ENCODE measurements at places on chromosomes 3 and 15. TPM values are rescaled to one million over a fixed set of nuclear protein-coding genes. Genes with fewer than 3 reads are reported as not detected.

ZNF80 gene
- not detected for total RNA-seq

BTLA gene
- not detected for total RNA-seq

RTP4 gene
- total RNA-seq: 0.18 TPM

PATL2 gene
- 0.09 TPM for total RNA-seq

A4GNT gene
- total RNA-seq: not detected

WDR49 gene
- total RNA-seq: 0.27 TPM

RETNLB gene
- not detected for total RNA-seq

ALG1L2 gene
- total RNA-seq: not detected

CCR9 gene
- total RNA-seq: not detected

DAPK2 gene
- total RNA-seq: 3.2 TPM

CCDC12 gene
- 44.1 TPM for total RNA-seq

GOLGA8R gene
- total RNA-seq: 1.9 TPM

C2CD4A gene
- total RNA-seq: 1.5 TPM

CYP1A2 gene
- not detected for total RNA-seq

TMEM45A gene
- total RNA-seq: 2.8 TPM

MAP1A gene
- 0.63 TPM for total RNA-seq

CHRM5 gene
- total RNA-seq: under 0.01 TPM

GASK1A gene
- 0.38 TPM for total RNA-seq

KCNMB3 gene
- 1.2 TPM for total RNA-seq

CPLX3 gene
- total RNA-seq: not detected

CHST14 gene
- 8.7 TPM for total RNA-seq

CRYGS gene
- 2.2 TPM for total RNA-seq

ZKSCAN7 gene
- 0.63 TPM for total RNA-seq

NMNAT3 gene
- 0.85 TPM for total RNA-seq

RAB6B gene
- total RNA-seq: 0.45 TPM

BNC1 gene
- total RNA-seq: 17.0 TPM

SPESP1 gene
- total RNA-seq: 1.0 TPM
